ENCODE measurements at places on chromosomes 12 and 14.

DNA sequence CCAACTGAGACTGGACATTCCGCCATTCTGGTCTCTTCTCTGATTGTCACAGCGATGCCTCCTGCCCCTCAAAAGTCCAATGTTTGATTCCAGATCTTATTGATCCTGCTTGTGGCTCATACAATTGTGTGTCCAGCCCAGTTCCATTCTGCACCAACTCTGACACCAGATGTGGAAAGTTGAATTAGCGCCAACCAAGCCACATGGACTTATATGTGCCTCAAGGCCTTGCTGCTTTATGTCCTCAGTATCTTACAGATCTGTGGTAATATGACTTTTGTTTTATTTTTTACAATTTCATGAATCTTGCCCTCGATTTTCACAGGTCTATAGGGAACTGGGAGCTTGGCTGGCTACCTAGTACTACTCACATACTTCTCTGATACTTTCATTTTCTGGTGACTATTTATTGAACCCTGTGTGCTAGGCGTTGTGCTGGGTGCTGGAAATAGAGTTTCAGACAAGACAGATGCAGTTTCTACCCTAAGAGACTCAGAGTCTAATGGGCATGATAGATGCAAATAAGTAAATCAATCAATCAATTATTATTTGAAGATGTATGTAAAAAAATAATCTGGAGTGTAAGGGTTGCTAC, 472.0 kb downstream of the TMTC2 start:
- H3K4me3 ChIP-seq = no peak overlapping the region
- no peaks in the 10 kb centered on the region for H3K27me3 ChIP-seq
- H3K27ac ChIP-seq = no peak overlapping the region

DNA sequence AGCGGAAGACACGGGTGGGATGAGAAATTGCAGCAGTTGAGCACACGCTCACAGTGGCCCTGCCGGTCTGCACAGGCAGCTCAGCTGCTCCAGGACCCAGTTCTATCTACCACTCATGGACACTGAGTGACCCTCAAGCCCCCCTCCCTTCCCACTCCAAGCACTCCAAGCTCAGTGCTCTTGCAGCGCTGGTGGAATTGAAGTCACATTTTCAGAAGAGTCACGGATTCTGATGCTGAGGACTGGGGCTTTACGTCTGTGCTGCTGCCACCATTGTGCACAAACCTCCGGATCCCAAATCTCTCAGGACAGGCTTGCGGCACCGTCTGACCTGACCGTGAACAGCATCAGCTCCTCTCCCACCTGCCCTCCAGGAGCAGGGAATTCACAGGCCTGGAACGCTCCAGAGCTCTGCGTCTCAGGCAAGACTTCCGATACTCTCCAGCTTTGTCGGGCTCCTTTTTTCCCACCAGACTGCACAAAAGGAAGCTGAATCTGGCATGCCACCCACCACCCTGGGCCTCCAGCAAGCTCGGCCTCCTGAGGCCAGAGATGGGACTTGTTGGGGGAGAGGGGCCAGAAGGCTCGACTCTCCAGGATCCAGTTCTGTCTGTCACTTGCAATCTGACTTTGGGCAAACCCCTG, 213.1 kb upstream of the RTL1 start:
- H3K36me3 ChIP-seq = no peaks in the 10 kb centered on the region
- no peak overlapping the region for H3K27ac ChIP-seq
- no peaks in the 10 kb centered on the region for H3K4me1 ChIP-seq
- no peaks in the 10 kb centered on the region for H3K27me3 ChIP-seq
- no peak overlapping the region for H3K4me3 ChIP-seq
- no peak for DNase-seq

GRCh38 chr14:69355607-69356281, 42.4 kb downstream of the ERH start:
- no peaks in the 10 kb centered on the region for H3K27me3 ChIP-seq
- H3K27ac ChIP-seq = peak overlapping the region; percentile 52
- H3K4me1 ChIP-seq = peaks cover 4% of the 10 kb centered on the region
- no peaks in the 10 kb centered on the region for H3K36me3 ChIP-seq
- peak; percentile 37 for DNase-seq

DNA sequence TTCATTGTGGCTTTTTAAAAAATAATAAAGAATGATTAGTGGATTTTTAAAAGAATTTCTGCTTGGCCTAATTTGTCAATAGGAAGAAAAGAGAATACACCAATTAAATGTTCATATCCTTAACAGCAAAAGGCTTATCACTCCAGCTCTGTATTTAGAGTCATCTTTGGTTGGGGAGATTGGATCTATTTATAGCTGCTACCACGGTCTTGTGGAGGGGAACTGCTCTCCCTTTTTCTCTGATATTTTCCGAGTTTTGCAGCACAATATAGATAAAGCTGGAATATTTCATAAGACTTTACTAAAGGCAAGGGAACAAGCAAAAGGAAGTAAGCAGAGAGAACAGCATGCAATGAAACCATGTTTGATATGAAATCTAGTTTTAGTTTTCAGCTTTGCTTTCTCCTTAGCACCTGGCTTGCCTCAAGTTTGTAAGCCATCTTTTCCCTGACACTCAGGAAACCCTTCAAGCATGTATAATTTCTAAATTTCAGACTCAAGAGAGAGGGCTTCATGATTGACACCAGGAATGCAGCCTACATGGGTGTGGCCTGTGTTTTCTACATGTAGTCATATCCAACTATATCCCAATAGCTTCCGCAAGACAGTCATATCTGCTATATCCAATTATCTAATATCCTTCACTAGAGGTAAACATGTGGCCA, 35.2 kb downstream of the BRMS1L start:
- no peak overlapping the region for H3K27ac ChIP-seq
- no peaks in the 10 kb centered on the region for H3K27me3 ChIP-seq
- H3K36me3 ChIP-seq = no peaks in the 10 kb centered on the region
- H3K4me1 ChIP-seq = no peaks in the 10 kb centered on the region

- H3K27me3 ChIP-seq = no peaks in the 10 kb centered on the region
- no peak overlapping the region for H3K4me3 ChIP-seq
- H3K36me3 ChIP-seq = no peaks in the 10 kb centered on the region
- H3K27ac ChIP-seq = no peak overlapping the region
- H3K4me1 ChIP-seq = no peaks in the 10 kb centered on the region
- no peak for DNase-seq
Measured at GRCh38 chr12:82593143-82593542, 93.6 kb upstream of the TMTC2 start.

GRCh38 chr12:33825442-33825841, 196.9 kb upstream of the ALG10 start:
- no peaks in the 10 kb centered on the region for H3K36me3 ChIP-seq
- H3K27me3 ChIP-seq = no peaks in the 10 kb centered on the region
- DNase-seq = no peak
- H3K27ac ChIP-seq = no peak overlapping the region
- no peak overlapping the region for H3K4me3 ChIP-seq
- no peaks in the 10 kb centered on the region for H3K4me1 ChIP-seq

DNA sequence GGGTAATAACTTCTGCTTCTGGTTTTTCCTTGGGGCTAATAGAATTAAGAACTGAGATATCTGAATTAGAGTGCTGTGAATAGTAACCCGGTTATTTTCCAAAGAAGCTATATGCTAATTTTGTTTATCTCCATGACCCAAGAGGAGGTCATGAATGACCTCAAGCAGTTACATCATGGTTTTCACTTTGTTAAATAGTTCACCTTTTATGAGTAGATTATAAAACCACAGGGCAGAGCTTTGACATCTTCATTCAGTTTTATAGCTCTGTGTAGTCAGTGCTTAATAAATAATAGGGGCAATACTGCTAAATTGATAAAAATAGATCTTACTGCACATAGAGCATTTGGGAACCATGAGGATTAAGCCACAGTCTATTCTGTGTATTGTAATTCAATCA, 462.2 kb downstream of the LRIG3 start:
- H3K27me3 ChIP-seq = no peaks in the 10 kb centered on the region
- no peak for DNase-seq
- no peak overlapping the region for H3K27ac ChIP-seq
- H3K36me3 ChIP-seq = no peaks in the 10 kb centered on the region

- H3K27me3 ChIP-seq = no peaks in the 10 kb centered on the region
- H3K4me1 ChIP-seq = no peaks in the 10 kb centered on the region
Measured at GRCh38 chr12:132967736-132968135, 11.6 kb upstream of the ZNF605 start.

- no peak overlapping the region for H3K4me3 ChIP-seq
- no peaks in the 10 kb centered on the region for H3K27me3 ChIP-seq
- no peaks in the 10 kb centered on the region for H3K36me3 ChIP-seq
- no peak for DNase-seq
Measured at GRCh38 chr12:112944024-112944690, 5.9 kb downstream of the OAS3 start.

Measured in hepatocyte (in vitro differentiated cells).